ENCODE measurements at places on chromosomes 2 and 18.
A peak's percentile ranks its signal among the peaks of the same experiment; 100 is the strongest.

DNA sequence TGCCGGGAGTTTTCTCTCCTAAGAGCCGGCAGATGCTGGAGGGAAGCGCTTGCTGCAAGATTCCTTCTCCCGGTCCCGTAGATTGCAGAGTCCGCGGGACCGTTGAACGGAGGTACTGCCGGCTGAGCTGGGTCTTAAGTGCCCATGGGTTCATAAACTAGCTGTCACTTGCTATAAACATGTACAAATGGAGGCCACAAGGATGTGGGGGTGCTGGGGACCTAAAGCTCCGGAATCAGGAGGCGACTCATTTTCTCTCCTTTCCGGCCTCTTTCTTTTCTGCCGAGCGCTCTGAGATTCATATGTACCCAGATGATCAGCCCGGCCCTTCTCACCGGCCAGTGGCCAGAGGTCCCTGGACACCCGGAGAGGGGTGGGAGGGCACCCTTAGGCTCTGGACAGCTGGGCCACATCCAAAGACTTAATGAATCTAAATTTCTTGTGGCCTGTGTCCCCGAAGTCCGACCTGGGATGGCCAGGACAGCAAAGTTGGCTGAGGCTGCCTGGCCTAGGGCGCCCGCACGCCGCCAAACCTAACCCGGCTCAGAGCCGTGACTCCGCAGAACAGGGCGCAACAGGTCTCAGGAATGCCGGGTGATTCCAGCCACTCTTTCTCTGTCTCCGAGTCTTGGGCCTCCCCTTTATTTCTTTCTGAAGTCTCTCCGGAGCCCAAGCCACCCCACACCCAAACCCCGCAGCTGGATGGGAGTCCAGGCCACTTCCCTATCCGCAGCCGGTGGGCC is 2.4 kb upstream of the PAX3 start:
- no peak for DNase-seq

GRCh38 chr18:36329684-36330434 is 32.3 kb downstream of the FHOD3 start:
- no peak for DNase-seq

GRCh38 chr18:4369705-4370104 is 85.4 kb downstream of the DLGAP1 start:
- no peak for DNase-seq

GRCh38 chr2:202030691-202031090 is 3.0 kb upstream of the FZD7 start:
- no peak for DNase-seq

- DNase-seq = no peak
Observed at GRCh38 chr2:12271589-12271984, 445.1 kb upstream of the TRIB2 start.

GRCh38 chr2:74003494-74004211 is 18.9 kb downstream of the TET3 start:
- no peak for DNase-seq

DNA sequence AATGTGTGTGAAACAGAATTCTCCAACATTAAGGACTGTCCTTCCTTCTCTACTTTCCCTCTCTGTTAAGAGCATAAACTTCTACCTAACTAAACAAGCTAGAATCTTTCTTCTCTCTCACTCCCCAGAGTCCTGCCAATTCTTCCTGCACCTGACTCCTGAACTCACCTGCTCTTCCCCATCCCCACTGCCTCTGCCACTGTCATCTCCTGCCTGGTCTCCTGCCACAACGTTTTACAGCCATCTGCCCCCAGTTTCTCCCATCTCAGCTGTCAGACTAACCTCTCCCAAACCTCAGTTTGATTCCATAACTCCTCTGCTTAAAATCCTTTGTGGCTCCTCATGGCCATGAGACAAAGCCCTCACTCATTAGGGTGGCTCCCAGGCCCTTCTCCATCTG is 288.3 kb upstream of the FBXO11 start:
- no peak for DNase-seq

DNA sequence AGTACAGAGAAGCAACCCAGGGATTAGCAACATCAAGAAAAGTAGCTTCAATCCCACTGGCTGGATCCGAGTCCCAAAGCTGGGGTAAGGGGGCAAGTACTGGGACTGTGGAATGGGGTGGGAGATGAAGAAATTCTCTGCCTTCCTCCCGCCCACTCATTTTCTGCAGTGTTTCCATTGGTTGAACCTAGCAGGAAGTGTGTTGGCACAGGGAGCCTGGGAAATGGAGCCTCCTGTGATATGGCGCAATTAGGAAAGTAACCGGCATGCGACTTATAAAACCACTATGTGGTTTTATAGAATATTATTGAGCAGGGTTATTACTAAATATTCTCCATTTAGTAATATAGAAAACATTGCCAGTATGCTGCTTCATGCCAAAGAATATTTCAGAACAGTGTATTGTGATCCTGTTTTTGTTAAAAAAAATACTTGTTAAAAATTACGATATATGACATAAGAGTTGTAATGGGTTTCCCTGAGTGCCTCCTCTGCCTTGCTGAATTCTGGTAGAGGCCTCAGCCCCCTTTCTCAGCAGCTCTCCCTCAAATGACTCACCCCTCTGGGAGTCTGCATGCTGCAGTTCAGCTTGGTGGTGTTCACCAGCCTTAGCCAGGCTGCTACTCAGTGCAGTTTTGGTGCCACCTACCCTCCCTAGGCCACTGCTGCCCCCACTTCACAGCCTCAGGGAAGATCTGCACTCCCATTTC is 60.5 kb downstream of the HK2 start:
- DNase-seq = no peak

DNA sequence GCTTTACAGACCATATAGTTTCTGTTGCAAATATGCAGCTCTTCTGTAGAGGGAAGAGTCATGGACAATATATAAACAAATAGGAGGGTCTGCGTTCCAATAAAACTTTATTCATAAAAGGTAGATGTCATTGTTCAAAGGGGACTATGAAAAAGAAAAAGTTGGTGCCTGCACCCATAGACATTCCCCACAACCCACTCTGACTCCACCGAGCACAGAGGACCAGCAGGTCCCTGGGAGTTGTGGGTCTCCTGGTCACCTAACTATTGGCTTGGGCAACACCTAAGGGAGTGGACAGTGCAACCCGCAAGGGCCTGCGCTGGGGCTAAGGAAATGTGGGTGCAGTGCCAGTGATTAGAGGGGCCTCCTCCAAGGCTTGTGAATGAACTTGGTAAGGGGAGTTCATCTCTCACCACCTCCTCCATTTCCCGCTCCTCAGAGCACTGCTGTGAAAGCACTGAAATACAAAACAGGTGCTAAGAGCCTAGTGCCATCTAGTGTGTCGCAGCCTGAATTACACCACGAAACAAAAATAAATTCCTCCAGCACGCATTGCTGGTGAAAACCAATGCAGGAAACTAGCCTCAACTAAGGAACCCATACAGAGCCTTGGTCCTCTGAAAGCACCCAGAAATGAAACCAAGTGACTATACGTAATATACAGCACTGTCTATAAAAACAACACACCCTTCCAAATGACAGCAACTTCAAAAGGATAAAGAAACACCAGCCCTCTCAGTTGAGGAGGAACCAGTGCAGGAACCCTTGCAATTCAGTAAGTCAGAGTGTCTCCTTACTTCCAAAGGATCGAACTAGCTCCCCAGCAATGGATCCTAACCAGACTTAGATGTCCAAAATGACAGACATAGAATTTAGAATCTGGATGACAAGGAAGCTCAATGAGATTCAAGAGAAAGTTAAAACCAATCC is 166.6 kb downstream of the RNF144A start:
- peak; percentile 76 for DNase-seq

DNA sequence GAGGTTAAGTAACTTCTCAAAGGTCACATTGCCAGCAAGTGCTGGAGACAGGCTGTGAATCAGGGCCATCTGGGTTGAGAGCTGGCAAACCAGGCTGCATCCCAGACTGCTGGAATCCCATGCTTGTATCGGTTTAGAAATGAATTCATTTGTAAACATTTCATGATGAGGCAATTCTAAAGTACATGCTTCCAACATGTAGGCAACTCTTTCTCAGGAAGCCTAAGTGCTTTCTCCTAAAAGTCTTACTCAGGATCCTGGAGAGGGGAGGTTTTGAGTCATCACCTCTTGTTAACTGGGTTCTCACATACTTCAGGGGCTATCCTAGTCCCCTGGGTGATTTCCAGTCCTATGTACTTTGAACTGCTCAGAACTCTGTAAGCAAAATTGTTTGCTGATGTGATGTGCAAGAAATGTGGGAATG is 416.5 kb downstream of the MEIS1 start:
- no peak for DNase-seq

DNA sequence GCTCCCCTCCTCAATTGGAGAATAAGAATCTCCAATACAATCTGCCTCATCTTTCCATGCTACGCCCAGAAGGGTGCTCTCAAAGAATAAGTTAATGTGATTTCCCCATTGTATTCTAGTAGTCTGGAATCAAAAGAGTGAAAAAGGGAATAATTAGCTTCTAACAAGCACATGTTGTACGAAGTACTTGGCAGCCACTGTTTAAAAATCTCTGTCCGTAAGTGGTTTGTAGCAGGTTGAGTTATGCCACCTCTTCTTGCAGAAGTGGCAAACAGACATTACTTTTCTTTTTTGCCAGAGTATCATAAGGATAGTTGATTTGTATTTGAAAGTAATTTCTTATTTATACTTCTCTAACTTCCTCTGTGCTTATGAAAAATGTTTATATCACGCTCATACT is 184.7 kb downstream of the CD226 start:
- DNase-seq = no peak

- DNase-seq = no peak
Observed at GRCh38 chr2:1837458-1837857, 93.1 kb upstream of the PXDN start.

DNA sequence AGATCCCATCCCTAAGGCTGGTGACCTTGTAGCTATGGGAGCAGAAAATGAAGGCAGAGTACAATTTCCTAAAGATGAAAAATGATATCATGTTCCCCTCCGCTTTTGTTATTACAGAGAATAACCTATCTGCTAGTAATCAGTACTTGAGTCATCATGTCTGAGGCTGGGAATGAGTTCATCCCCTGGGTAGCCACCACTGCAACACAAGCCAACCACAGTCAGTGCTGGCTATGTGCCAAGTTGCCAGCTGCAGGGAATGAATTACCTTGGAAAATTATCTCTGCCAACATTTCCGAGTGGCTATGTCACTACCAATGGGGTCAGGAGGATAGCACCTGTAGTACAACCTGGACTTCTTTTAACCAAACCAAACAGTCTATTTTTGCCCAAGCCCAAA is 1094.7 kb upstream of the DDX18 start:
- DNase-seq = no peak

GRCh38 chr2:60051991-60052390 is 501.5 kb downstream of the BCL11A start:
- no peak for DNase-seq

DNA sequence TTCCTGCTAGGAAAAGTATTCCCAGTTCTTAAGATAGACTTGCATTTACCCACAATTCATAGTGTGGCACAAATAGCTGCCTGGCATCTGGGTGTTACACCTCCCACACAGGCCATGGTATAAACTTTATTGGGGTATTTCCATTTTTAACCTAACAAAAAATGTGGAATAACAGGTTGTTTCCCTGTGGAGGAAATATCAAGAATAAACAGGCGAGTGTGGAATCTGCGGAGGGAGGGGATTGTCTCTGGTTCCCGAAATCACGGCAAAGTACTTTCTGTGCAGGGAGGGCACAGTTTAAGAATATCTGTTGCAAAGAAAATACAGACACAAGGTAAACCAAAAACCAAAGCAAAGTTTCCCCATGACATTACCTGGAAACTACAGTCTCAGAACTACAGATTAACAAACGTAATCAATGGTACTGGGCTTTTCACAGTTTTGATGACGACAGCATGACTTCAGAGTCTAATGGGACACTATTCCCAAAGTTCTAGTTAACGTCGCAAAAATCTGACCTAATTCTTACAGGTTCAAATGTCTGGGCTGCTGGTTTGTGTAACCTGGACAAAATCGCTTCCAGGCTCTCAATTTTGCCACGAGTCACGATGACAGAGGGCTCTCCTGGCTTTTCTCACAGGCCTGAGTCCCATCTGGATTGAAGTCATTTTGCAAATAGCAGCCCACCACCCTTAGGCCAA is 1.4 kb downstream of the STARD7 start:
- DNase-seq = no peak

- DNase-seq = no peak
Observed at GRCh38 chr2:210586381-210586780, 30.0 kb downstream of the CPS1 start.

DNA sequence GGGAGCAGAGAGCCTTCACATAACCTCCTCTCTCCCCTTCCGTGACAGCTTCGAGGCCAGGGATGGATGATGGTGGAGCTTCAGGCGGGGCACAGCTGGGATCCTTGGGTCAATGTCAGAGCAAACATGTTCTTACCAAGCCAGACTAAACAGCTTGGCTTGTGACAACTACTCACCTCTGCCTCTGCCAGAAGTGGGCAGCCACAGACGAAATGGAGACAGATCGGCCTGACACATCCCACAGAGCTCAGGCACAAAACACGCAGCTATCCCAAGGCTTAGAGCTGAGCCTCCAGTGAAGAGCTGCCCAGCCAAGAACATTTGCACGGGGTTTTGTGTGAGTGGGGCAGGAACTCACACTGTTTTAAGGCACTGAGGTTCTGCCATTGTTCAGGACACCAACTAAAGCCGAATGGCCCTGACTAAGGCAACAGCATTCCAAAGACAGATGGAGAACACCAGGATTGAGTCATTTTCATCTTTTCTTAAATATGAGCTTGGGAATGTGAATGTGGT is 12.8 kb downstream of the PXDN start:
- no peak for DNase-seq

- no peak for DNase-seq
Observed at GRCh38 chr2:179790235-179791217, 70.9 kb downstream of the ZNF385B start.

- peak; percentile 35 for DNase-seq
Observed at GRCh38 chr2:18435426-18436037, 124.9 kb downstream of the RDH14 start.
